ENCODE measurements at places on chromosomes 6 and 20.

- no peaks in the 10 kb centered on the region for H3K4me1 ChIP-seq
- DNase-seq = no peak
- H3K4me3 ChIP-seq = no peak overlapping the region
- H3K36me3 ChIP-seq = no peaks in the 10 kb centered on the region
- no peak overlapping the region for H3K27ac ChIP-seq
Measured at GRCh38 chr20:38321959-38322598, 18.1 kb downstream of the BPI start.

GRCh38 chr6:108164815-108165706 is 761 bp upstream of the NR2E1 start:
- peaks cover 99% of the 10 kb centered on the region for H3K27me3 ChIP-seq
- H3K36me3 ChIP-seq = no peaks in the 10 kb centered on the region
- no peak for DNase-seq

- no peaks in the 10 kb centered on the region for H3K4me1 ChIP-seq
- DNase-seq = no peak
- H3K4me3 ChIP-seq = no peak overlapping the region
- H3K27ac ChIP-seq = no peak overlapping the region
- no peaks in the 10 kb centered on the region for H3K27me3 ChIP-seq
- peaks cover 24% of the 10 kb centered on the region for H3K36me3 ChIP-seq
Measured at GRCh38 chr20:58352468-58352867, 36.6 kb upstream of the VAPB start.

- H3K36me3 ChIP-seq = no peaks in the 10 kb centered on the region
- peak overlapping the region; percentile 100 for H3K27ac ChIP-seq
- no peak for DNase-seq
Measured at GRCh38 chr6:30570740-30571074, 535 bp upstream of the ABCF1 start.

DNA sequence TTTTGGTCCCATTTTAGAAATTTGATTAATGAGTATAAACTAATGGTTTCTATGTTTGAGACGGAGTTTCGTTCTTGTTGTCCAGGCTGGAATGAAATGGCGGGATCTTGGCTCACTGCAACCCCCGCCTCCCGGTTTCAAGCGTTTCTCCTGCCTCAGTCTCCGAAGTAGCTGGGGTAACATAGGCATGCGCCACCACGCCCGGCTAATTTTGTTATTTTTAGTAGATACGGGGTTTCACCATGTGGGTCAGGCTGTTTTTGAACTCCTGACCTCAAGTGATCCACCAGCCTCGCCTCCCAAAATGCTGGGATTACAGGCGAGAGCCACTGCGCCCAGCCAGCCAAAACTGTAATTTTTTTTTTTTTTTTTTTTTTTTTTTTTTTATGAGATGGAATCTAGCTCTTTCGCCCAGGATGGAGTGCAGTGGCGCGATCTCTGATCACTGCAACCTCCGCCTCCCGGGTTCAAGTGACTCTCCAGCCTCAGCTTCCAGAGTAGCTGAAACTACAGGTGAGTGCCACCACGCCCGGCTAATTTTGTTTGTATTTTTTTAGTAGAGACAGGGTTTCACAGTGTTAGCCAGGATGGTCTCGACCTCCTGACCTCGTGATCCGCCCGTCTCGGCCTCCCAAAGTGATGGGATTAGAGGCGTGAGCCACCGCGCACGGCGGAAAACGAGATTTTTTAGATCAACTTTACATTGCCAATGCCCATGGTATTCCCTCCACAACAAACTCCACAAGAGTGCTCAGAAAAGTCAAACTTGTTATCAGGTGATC is 127.8 kb downstream of the HFE start:
- no peaks in the 10 kb centered on the region for H3K36me3 ChIP-seq
- no peaks in the 10 kb centered on the region for H3K27me3 ChIP-seq
- DNase-seq = no peak
- no peak overlapping the region for H3K27ac ChIP-seq
- peaks cover 13% of the 10 kb centered on the region for H3K4me1 ChIP-seq
- H3K4me3 ChIP-seq = no peak overlapping the region
